ENCODE measurements at places on chromosomes 3 and 15.

GRCh38 chr15:44490622-44491021 lies 46.3 kb upstream of the EIF3J start:
- DNase-seq, result no peak

- DNase-seq, result no peak
These were observed 76.7 kb upstream of the LPP start for GRCh38 chr3:188077160-188077799.

- DNase-seq, result no peak
These were observed 62.6 kb upstream of the SCN10A start for GRCh38 chr3:38878646-38879045.

DNA sequence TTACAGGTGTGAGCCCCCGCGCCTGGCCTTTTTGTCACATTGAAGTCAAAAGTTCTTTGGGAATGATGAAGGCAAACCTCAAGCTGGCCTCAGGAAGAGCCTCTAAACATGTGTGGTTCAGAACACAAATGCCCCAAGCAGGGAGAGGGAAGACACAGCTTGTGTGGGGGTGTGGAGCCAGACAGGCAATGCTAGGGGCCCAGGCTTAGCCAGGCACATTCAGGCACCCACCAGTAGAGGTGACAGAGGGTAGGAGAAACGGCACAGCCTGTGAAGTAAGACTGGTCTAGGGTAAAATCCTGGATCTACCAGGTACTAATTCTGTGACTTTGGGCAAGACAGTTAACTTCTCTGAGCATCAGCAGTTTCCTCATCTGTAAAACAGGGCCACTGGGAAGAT lies 3.5 kb downstream of the HDC start:
- DNase-seq, result no peak

DNA sequence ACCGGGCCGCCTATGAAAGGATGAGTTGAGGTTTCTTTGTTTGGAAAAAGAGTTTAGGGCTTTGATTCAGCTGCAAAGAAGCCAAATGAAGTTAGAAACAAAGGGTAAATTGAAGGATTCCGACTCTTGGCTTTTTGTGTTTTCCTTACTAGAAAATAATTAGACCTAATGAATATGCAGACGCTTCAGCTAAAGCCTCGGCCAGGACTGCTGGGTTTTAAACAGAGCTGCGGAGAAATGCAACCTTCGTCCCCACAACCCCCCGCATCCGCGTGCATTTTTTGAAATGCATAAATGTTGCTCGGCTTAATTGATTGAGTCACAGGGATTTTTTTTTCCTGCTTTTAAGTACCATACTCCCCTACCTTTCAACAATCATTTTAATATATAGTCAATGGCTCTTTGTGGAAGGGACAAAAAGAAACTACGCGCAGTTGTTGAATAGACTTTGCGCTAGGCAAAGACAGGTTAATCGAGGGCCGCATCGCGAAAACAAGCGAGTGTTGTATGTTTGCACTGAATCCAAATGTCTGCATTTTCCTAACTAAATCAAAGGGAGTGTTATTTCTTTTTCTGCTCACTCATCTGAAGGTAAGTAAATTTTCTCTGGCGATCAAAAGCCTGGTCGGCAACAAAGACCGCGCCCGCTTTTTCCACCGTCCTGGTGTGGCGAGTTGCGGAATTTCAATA lies 1.3 kb upstream of the ZIC4 start:
- no peak for DNase-seq

GRCh38 chr3:47664519-47664918 lies 85.9 kb upstream of the CSPG5 start:
- peak; percentile 29 for DNase-seq

- DNase-seq, result no peak
These were observed 84.2 kb downstream of the HMG20A start for GRCh38 chr15:77504871-77505270.

DNA sequence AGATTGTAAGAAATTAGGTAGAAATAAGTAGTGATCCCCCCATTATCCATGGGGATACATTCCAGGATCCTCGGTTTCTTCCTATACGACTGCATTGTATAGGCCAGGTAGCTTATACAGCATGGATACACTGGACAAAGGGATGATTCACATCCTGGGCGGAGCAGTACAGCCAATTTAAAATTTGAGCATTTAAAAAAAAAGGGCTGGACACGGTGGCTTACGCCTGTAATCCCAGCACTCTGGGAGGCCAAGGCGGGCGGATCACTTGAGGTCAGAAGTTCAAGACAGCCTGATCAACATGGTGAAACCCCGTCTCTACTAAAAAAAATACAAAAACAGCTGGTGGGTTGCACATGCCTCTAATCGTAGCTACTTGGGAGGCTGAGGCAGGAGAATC lies 976 bp upstream of the ARGFX start:
- DNase-seq, result no peak

GRCh38 chr3:158571969-158572765 lies 1.2 kb downstream of the MLF1 start:
- DNase-seq, result no peak

DNA sequence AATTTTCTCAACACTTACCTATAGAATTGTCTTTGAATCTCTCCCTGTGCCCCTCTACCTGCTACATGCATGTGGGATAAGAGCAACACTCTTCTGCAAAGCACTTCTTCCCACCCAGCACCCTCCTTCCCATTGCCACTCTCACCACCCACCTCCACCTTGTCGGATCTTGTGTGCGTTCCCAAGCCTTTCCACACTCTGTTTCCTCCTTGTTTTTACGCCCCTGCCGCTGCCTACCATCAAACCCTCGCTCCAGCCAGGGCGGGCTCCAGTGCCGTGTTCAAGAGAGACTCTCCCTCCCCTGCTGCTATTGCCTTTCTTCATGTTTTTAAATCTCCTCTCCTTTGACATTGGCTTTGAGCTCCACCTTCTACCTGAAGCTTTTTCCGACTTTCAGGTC lies 40.2 kb downstream of the ABHD17C start:
- no peak for DNase-seq

DNA sequence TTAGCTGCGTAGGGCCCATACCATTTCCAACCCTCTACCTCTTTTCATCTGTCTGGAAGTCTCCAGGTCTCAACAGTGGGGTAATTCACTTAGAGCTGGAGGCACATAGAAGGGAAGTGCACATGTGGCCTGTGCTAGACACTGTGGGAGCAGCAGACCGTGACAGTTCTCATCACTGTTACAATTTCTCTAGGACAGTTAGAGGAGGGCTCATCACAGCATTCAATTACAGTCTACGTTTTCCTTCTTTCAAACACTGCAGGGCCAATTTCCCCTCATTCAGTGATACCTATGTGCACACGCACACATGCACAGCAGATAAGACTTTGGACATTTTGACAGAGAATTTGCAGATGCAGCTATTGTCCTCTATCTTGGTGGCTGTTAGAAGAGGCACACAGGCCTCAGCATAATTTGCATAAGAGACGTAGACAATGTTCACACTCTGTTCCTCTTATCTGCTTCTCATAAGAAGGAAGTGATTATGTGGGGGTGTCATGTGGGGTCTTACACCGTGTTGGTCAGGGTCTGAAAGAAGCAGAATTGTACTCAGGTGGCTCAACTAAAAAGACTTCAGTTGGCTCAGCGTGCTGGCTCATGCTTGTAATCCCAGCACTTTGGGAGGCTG lies 12.6 kb upstream of the HRG start:
- no peak for DNase-seq

GRCh38 chr3:13822042-13822441 lies 57.8 kb downstream of the WNT7A start:
- DNase-seq, result no peak

DNA sequence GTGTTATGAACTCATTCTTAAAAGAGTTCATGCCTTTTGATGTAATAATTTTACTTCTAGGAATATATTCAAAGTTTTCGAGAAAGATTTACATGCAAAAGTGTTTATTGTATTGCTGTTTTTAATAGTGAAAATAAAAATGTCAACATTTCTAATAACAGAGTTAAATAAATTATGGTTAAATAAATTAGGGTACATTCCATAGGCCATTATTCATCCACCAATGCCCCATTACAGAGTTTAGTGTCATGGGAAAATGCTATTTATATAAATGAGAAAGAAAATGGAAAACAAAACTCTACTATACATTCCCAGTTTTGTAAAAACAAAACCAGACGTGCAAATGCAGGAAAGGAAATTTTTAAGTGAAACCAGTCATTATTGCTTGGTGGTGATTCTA lies 538.1 kb upstream of the TBL1XR1 start:
- DNase-seq, result no peak

DNA sequence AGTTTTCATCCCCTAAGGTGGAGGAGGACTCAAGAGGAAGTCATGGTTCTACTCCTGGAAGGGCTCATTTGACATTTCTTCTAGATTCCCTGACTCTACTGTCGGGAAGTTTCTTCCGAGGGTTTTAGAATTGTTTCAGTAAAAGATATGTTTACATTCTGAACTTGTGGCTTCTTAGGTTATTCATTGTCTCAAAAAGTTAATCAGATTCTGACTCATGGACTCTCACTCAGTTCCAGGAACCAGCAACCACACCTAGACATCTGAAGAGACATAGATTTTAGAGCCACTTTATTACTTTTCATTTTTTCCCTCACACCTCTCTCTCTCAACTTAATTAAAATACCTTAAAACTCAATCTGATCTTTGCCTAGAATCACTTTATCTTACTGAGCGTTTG lies 862.6 kb downstream of the AGBL1 start:
- no peak for DNase-seq
